ENCODE measurements at places on chromosomes 6 and 20.
A peak's percentile ranks its signal among the peaks of the same experiment; 100 is the strongest.

DNA sequence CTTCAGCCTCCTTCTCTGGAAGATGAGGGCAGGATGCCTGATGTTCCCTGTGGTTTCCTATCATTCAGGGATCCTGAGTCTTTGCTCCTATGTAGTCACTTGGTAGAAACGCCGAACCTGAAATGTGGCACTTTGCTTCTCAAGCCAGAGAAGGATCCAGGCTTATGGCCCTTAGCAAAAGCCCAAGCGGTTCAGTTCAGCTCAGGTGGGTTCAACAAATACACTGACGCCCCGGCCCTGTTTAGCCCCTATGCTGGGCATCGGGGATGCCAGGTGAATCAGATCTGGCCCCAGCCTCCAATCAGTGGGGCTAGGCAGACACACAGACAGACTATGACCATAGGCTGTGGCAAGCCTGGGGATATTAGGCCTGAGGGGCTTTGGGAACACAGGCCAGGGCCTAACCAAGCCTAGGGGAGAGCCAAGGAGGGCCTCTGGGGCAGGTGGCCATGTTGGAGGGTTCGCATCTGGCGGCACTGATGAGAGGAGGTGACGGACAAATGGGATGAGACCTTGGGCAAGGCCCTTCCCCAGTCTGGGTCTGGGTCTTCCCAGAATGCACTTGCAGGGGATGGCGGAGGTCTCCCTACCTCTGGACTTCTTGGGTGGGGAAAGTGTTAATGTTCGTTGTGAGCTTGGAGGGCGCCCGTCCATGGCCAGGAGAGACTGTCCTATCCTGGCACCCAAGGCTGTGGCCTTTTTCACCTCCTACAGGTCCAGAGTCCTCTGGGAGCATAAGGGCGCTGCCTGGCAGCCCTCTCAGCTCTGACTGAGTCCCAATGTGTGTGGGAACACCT, 17.6 kb upstream of the SRC start:
- peak overlapping the region; percentile 11 for H3K4me3 ChIP-seq
- DNase-seq, result no peak
- peaks cover 22% of the 10 kb centered on the region for H3K4me1 ChIP-seq
- H3K27me3 ChIP-seq, result no peaks in the 10 kb centered on the region
- H3K27ac ChIP-seq, result peak overlapping the region; percentile 80

DNA sequence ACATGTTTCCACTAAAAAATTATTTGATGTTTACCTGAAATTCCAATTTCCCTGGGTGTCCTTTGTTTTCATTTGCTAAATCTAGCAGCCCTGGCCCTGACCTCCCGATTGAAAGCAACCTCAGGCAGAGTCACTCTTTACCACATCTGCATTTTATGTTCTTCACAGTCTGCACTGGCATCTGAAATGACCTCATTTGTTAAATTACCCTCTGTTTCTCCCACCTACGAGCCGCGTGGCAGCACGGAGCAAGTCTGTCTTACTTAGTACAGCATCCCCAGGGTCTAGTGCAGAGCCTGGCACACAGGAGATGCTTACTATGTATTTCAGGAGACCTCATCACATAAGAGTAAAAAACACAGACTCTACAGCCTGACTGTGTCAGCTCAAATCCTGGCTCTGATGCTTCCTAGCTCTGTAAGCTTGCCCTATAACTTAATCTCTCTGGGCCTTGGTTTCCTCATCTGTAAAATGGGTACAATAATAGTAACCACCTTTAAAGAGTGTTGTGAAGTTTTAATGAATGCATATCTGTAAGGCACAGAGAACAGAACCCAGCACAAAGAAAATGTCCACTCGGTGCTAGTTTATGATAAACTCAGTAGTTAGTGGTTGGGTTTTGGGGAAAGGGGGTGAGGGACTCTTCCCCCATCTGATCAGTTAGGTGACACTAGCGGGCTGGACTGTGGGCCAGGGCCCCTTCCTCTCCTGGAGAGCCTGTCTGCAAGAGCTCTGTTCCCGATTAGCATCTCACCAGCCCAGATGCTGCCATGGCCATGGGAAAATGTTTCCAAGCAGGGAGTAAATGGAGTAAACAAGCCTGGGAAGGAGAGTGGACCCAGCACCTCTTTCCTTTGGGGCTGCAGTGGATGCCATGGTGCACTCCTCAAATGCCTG, 88.2 kb downstream of the PREX1 start:
- no peaks in the 10 kb centered on the region for H3K27me3 ChIP-seq
- no peak overlapping the region for H3K4me3 ChIP-seq
- peaks cover 12% of the 10 kb centered on the region for H3K4me1 ChIP-seq
- no peak for DNase-seq
- no peak overlapping the region for H3K27ac ChIP-seq
- H3K36me3 ChIP-seq, result peaks cover 21% of the 10 kb centered on the region

DNA sequence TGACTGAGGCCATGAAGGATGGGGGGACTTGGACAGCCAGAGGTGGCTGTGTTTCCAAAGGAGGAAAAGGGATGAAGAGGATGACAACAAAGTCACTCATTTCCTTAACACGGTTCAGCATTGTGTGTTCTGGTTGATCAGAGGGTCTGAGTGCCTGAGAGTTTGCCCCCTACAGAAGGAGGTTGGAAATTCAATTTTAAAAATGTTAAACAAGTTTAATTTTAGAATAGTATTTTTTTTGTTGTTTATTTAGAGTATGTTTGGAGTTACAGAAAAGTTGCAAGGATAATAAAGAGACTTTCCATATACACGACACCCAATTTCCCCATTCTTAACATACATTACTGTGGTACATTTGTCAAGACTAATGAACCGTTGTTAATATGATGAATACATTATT, 10.3 kb upstream of the VAPB start:
- no peak overlapping the region for H3K27ac ChIP-seq
- no peak for DNase-seq
- H3K36me3 ChIP-seq, result no peaks in the 10 kb centered on the region
- no peaks in the 10 kb centered on the region for H3K4me1 ChIP-seq

- no peaks in the 10 kb centered on the region for H3K36me3 ChIP-seq
- H3K27ac ChIP-seq, result no peak overlapping the region
- DNase-seq, result no peak
- H3K27me3 ChIP-seq, result no peaks in the 10 kb centered on the region
- no peaks in the 10 kb centered on the region for H3K4me1 ChIP-seq
These were observed 151.3 kb downstream of the AKAP7 start for GRCh38 chr6:131286469-131287040.

GRCh38 chr6:6976193-6976592, 131.6 kb upstream of the RREB1 start:
- no peak overlapping the region for H3K4me3 ChIP-seq
- no peak overlapping the region for H3K27ac ChIP-seq
- no peaks in the 10 kb centered on the region for H3K27me3 ChIP-seq
- DNase-seq, result no peak
- H3K36me3 ChIP-seq, result no peaks in the 10 kb centered on the region

DNA sequence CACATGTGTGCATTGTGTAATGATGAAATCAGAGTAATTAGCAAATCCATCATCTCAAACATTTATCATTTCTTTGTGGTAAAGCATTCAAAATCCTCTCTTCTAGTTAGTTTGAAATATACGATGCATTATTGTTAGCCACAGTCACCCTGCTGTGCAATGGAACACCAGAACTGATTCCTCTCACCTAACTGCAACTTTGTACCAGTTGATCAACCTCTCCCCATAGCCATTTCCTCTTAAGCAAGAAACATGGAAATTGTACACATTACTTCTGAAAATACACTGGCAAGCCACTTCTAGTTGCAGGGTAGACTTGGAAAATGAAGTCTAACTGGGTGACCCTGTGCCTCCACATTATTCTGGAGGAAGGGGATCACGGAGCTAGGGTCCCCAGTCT, 58.1 kb upstream of the ESR1 start:
- H3K27me3 ChIP-seq, result no peaks in the 10 kb centered on the region
- peaks cover 5% of the 10 kb centered on the region for H3K4me1 ChIP-seq
- DNase-seq, result no peak

GRCh38 chr6:37362101-37362828, 8.5 kb downstream of the RNF8 start:
- peaks cover 8% of the 10 kb centered on the region for H3K4me1 ChIP-seq
- H3K27ac ChIP-seq, result no peak overlapping the region
- no peak for DNase-seq
- H3K4me3 ChIP-seq, result no peak overlapping the region
- no peaks in the 10 kb centered on the region for H3K27me3 ChIP-seq

DNA sequence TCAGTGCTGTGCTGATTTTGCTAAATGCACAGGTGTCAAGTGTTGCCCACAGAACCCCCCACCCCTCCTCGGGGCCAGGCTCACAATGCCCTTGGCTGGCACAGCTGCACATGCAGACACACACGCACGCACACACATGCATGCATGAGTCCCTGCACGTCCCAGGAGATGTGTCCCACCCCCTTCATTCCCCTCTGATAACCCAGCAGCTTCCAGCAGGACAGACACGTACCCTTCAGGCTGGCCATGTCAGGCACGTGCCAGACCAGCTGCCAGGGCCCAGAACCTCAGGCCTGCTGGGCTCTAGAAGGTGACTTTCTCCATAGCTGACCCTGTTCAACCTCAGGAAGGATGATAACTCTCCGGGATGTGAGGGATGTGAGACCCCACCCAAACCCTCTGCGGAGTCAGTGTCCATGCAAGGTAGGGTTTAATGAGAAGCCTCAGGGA, 44.4 kb downstream of the MRPL14 start:
- no peak overlapping the region for H3K4me3 ChIP-seq
- H3K27me3 ChIP-seq, result no peaks in the 10 kb centered on the region
- H3K36me3 ChIP-seq, result peaks cover under 1% of the 10 kb centered on the region
- no peaks in the 10 kb centered on the region for H3K4me1 ChIP-seq

GRCh38 chr20:11248687-11249638, 575.2 kb upstream of the JAG1 start:
- no peak overlapping the region for H3K27ac ChIP-seq
- H3K36me3 ChIP-seq, result no peaks in the 10 kb centered on the region
- no peak overlapping the region for H3K4me3 ChIP-seq
- DNase-seq, result no peak
- H3K27me3 ChIP-seq, result no peaks in the 10 kb centered on the region
